GM23248 (cell line): ENCODE measurements at places on chromosomes 16 and 17.

- DNase-seq = peak; percentile 52
Measured at GRCh38 chr17:59761385-59762048, 54.1 kb downstream of the VMP1 start.

- no peak for DNase-seq
Measured at GRCh38 chr17:2703606-2704005, 8.0 kb downstream of the CLUH start.

GRCh38 chr17:1755252-1755826 is 6.5 kb upstream of the SERPINF1 start:
- DNase-seq = no peak

DNA sequence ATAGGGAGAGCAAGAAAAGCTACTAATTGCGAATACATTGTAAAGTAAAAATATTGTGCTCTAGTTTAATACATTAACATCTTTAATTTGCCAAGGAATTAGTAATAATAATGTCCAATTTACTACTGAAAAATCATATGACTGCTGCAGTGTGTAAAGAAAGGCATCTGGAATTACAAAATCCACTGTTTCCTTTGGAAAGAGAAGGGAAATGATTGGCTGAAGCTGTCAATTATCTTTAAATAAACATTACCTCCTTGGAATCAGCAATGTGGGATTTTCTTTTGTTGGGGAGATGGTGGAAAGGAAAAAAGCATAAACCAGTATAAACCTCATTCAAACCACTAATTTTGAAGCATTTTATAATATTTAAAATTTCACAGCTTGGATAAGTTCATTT is 276.0 kb downstream of the MAP2K6 start:
- no peak for DNase-seq

DNA sequence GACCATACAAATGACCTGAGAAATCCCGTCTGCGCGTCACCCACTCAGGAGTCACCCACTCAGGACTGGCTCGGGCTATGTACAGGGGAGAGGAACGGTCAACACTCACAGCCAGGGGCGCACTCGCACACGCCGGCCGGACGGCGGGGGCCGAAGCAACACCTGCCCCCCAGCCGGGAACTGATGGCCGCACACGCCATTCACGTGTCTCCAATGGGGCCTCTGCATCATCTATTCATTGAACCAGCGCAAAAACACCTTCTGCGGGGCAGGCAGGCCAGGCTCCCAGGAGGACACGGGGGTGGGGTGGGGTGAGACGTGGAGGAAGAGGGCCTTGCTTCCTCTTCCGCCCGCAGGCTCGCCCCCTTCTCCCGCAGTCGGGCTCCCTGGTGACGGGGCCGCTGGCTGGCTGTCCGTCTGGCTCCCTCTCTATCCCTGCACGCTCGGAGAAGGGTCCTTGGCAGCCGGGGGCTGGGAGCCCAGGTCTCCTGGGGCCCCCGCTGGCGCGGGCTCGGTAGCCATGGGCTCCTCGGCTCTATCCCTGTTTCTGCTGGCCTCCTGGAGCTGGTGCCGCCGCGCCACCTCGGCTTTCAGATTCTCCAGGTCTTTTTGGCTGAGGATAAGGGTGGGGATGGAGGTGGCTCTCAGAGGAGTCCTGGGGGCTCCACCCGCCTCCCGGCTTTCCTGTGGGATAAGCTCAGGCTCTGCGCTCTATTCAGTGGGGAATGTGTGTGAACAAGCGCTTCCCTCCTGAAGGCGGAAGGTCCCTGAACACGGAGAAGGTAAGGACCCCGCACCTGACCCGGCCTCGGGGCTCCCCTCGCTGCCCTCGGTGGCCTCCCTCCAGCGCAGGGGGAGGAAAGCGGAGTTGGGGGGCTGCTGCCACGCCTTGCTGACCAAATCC is 21.1 kb downstream of the CLUH start:
- DNase-seq = no peak
